ENCODE measurements at places on chromosomes 7 and 10.

DNA sequence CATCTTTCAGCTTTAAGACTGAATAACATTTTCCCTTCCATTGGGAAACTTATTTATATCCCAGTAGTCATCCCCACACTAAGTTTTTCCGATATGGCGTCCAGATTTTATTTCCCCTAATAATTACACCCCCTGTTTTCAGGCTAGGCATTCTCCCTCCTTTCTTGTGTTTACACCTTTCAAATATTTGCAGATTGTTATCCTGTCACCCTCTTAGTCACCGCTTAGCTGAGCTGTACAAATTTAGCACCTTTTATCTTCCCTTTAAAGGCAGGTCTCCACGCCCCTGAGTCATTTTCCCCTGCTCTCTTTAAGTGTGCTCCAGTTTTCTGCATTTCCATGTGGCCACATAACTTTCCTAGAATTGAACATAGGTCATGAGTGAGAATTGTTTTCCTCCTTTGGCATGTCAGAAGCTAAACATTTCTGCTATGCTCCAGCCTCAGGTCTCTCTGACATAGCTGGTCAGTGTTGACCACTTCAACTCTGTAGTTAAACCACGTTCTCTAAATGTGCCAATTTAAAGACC lies 47.4 kb downstream of the LRRC4 start:
- peak; percentile 46 for DNase-seq

DNA sequence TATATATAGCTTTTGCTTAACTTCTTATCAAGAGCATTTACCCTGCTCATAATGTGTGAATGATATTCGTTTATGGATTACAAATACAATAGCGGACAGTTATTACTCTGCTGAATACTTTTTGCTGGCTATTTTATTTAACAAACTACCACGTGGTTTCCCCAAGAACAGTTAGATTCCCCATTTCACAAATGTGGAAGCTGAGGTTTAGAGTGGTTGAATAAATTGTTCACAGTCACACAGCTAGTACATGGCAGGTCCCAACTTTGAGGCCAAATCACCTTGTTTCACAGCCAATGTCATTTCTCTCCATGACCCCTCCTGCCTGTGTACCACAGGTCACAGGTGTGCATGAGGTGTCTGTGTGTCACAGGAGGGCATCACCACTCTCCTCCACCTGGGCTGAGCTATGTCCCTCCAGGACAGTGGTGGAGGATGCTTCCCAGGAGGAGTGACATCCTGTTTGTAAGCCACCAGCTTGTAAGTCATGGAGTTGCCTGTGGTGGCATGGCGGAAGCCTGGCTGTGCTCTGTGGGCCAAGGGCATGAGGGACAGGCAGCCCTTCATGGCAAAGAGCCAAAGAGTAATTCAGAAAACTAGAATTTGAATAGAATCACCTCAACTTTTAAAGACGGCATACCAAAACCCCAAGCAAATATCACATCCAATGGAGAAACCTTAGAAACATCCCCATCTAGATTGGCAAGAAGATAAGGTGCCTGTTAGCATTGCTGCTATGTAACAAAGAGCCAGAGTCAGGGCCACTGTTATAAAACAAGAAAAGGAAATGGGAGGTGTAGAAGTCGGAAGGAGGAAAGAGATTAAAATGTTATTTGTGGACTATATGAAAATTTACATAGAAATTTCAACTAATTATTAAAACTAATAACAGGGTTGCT lies 51.9 kb downstream of the AOC1 start:
- no peak for DNase-seq

DNA sequence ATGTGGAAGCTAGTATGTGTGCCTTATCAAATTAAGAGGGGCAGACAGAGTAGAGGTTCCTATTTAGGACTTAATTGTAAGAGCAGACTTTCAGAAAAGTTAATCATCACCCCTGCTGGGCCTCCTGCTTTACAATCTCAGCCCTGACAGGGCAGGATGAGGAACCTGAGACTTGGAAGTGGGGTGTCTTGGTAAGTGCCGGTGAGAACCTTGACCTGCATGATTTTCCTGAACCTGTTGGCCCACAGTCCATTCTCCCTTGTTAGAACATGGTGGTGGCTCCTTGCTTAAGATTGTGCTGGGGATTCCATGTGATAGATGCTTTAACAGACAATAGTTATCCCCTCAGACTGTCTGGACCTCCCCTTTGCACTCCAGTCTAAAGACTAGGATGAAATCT lies 141.7 kb upstream of the TMEM72 start:
- no peak for DNase-seq

GRCh38 chr7:143973870-143974416 lies 19.3 kb downstream of the OR2F1 start:
- DNase-seq = no peak

- DNase-seq = no peak
Measured at GRCh38 chr10:71706216-71707121, 13.1 kb downstream of the C10orf105 start.

- DNase-seq = no peak
Measured at GRCh38 chr7:48992816-48993215, 68.5 kb downstream of the CDC14C start.

DNA sequence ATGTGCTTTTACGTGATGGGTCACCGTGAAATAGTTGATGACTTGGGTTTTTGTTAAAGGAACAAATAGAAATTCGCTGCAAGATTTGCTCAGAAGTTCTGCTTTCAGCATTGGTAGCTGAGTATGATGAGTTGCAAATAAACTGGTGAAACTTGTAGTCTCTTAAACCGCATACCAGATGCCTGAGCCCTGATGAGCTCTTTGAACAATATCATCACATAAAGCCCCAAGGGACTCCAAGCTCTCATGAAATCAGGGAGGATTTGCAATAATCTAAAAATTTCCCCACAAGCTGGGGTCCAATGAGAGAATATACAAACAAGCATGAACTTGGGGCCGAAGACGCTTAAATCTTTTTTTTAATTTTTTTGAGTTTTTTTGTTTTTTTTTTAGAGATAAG lies 312.4 kb downstream of the CALN1 start:
- DNase-seq = no peak

DNA sequence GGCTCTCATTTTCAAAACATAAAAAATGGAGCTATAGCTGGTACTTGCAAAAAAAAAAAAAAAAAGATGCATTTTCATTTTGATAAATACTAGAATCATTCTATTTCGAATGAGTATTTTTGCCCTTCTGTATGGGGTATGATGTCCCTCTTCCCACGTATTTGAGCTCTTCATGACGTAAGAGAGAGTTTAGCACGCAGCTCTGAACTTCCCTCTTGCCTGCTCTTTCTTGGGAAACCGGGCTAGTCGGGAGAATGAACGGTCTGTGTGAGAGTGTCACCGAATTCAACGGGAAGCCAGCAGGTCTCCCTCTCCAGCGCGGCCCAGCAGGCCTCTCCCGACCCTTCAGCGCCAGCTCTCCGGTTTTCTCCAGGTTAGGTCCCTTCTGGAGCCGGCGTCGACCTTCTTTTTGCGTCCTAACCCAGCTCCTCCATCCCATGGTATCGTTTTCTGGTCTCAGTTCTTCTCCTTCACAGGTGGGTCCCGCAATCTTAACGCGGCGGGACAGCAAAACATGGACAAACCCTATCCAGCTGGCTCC lies 159.2 kb upstream of the PITRM1 start:
- DNase-seq = no peak

- no peak for DNase-seq
Measured at GRCh38 chr7:4102231-4102841, 579.8 kb upstream of the FOXK1 start.

DNA sequence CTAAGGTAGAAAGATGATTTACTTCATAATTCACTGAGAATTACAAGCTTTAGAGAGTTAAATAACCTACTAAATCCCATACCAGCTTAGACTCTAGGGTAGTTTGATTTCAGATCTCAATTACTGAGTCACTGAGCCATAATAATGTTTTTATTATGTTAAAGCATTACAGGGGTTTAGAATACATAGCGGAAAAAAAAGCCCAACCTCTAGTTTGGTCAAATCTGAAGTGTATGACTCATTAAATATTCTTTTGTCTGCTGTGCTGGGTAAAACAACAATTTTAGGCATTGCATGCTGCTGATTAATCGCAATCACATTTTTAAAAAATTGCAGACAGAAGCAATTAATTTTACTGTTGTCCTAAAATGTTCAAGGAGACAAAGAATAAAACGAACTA lies 48.5 kb downstream of the MALRD1 start:
- DNase-seq = no peak

DNA sequence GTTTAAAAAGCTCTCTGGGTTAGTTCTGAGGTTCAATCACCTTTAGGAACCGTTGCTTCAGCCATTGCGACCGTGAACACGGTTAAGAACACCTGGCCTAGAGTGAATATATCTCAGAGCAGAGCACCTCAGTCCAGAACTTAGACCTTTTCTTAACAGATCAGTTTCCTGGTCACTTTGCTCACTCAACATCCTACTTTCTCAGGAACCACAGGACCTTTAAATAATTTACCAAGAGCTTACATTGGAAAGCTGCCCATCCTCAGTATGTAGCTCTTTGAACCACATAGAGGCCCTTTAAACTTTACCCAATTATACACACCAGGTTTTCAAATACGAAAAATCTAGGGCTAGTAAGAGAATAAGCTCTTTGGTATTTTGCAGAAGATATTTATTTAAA lies 153.2 kb downstream of the NRBF2 start:
- DNase-seq = no peak

GRCh38 chr7:50226669-50227068 lies 77.8 kb upstream of the IKZF1 start:
- DNase-seq = no peak

DNA sequence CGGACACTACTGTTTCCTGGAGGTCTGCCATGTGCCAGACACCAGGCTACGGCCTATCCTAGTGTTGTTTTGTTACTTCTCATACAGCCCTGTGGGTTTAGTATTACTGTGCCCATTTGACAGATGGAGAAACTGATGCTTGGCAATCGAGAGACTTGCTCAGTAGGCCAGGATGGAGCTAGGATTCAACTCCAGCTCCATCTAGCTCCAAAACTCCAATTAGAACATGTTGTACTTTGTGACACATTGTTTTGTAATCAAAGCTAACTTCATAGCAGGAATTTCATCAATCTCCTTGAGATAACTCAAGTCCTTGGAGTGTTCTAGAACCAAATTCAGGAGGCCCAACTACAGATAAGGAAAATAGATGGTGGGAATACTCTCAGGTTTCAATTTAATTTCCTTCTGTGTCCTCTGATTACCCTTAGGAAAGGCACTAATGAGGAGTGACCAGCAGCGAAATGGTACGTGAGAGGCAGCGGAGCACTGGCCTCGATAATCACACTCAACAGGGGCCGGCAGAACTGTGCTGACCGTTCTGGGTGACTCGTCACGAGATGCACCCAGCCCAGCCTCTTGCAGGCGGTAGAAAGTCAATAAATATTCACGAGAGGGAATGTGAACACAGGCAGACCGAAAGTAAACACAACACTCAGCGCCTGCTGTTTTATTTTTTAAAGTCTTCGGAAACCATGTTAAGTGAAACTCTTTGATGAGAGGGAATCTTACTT lies 269.6 kb upstream of the NEBL start:
- DNase-seq = peak; percentile 15

DNA sequence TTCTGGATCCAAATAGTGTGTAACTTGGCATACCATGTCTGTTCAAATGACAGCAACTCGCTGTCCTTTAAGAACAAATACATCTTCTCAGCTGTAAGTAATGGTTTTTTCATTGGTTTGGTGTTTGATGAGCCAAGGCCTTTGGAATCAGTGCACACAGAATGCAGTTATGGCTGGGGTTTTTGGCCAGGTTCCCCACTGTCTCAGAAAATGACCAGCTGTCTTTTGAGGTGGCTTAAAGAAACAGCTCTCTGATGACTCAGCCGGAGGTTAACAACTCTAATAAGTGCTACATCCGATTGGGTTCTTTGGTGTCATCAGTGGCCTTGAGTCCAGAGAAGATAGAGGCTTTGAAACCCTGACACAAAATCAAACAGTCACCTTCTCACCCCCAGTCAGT lies 688.4 kb downstream of the REEP3 start:
- DNase-seq = no peak

- no peak for DNase-seq
Measured at GRCh38 chr10:77091597-77092165, 545.9 kb downstream of the KCNMA1 start.

- peak; percentile 16 for DNase-seq
Measured at GRCh38 chr7:13042605-13043236, 355.3 kb downstream of the ARL4A start.

- DNase-seq = peak; percentile 25
Measured at GRCh38 chr7:155590215-155591018, 44.1 kb upstream of the CNPY1 start.

GRCh38 chr7:66583490-66584110 lies 45.1 kb upstream of the KCTD7 start:
- DNase-seq = no peak

- DNase-seq = peak; percentile 4
Measured at GRCh38 chr7:1593091-1593866, 23.4 kb upstream of the PSMG3 start.

GRCh38 chr10:11397077-11397965 lies 214.1 kb downstream of the USP6NL start:
- no peak for DNase-seq

GRCh38 chr7:91596287-91596686 lies 284.2 kb downstream of the MTERF1 start:
- no peak for DNase-seq

DNA sequence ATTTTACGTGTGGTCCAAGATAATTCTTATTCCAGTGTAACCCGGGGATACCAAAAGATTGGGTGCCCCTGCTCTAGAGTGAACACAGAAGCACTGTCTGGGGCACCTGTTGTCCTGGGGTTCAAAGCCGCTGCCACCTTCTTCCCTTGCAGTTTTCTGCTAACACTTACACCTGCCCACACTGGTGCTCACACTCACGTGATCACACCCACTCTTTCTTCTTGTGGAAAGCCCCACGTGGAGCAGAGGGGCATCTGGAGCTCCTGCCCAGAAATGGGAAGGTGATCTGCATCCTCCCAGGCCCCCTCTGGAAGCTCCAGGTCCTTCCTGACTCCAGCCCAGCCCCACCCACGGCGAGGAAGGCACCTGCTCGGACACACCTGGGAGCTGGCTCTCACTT lies 42.9 kb downstream of the PTPRN2 start:
- no peak for DNase-seq

- no peak for DNase-seq
Measured at GRCh38 chr7:114917211-114917839, 4.6 kb upstream of the MDFIC start.

- DNase-seq = peak; percentile 99
Measured at GRCh38 chr10:95260397-95260881, 30.4 kb downstream of the PDLIM1 start.

DNA sequence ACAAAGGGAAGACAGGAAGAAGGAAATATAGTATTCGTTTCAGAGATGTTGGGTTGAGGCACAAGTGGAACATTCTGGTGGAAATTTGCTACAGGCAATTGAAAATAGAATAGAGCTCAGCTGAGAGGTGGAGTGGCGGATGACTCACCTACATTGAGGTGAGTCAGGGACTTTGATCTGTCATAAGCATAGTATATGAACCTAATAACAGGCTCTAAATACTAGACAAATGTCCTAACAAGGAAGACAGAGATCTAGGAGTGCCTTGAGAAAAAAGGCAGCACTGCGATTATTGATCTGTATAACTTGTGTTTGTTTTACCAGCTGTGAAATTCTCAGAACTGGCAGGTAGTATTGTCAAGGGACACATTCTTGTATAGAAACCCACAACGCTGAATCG lies 907 bp upstream of the IFRD1 start:
- DNase-seq = no peak

GRCh38 chr7:145431834-145432233 lies 596.0 kb upstream of the TPK1 start:
- no peak for DNase-seq

GRCh38 chr10:27716521-27716920 lies 29.1 kb downstream of the MKX start:
- DNase-seq = no peak
